ENCODE measurements at places on chromosomes 4 and X. TPM values are rescaled to one million over a fixed set of nuclear protein-coding genes. Genes with fewer than 3 reads are reported as not detected.

Gene XAGE2
- not detected for total RNA-seq

- DNase-seq, result no peak
- peaks cover 4% of the 10 kb centered on the region for H3K36me3 ChIP-seq
- no peak overlapping the region for H3K27ac ChIP-seq
- H3K4me1 ChIP-seq, result no peaks in the 10 kb centered on the region
- H3K4me3 ChIP-seq, result no peak overlapping the region
- no peaks in the 10 kb centered on the region for H3K27me3 ChIP-seq
Measured at GRCh38 chr4:743463-744211, 38.0 kb downstream of the PCGF3 start.

Gene GABRE
- total RNA-seq, result 0.16 TPM

Gene IGSF1
- total RNA-seq, result 0.19 TPM

DNA sequence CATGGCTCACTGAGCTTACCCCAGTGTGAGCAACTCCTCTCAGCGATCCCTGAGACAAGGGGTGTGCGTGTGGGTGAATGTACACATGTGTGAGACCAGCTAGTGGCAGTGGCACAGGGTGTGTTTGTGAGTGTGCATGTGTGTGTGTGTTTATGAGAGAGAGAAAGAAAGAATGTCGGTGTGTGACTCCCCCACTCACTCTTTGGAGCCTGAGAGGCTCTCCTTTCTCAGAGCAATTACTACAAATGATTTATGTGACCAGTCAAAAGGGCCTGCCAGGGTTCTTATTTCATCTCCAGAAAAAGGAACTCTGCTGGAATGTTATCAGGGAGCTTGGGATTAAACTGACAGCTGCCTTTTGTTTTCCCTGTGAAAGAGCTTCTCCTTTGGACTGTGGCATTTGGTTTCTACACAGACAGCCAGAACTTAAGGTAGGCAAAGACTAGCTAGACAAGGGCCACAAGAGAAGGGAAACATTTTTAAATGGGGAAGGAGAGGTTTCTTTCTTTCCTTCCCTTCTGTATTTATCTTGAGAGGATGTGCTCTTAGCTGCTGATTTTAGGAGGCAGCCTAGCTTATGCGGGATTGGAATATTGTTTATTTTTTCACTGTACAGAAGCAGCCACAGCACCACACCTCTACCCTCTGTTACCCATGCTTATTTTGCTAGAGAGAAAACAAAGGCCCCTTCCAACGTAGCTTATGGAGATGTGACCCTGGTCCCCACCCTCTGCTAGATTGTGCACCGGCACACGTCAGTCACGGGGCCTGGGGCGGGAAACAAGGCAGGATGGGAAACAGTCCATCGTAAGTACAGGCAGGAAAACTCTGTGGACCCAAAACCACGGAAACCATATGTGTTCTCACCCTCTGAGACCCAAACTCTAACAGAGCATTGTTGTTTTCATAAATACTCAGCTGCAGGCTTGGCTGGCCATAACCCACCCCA, 143.5 kb downstream of the MGST2 start:
- no peaks in the 10 kb centered on the region for H3K27me3 ChIP-seq
- no peak overlapping the region for H3K4me3 ChIP-seq
- DNase-seq, result no peak
- H3K4me1 ChIP-seq, result peaks cover 2% of the 10 kb centered on the region
- H3K36me3 ChIP-seq, result no peaks in the 10 kb centered on the region

- no peaks in the 10 kb centered on the region for H3K36me3 ChIP-seq
- no peaks in the 10 kb centered on the region for H3K4me1 ChIP-seq
- no peak for DNase-seq
- H3K4me3 ChIP-seq, result no peak overlapping the region
Measured at GRCh38 chr4:153198719-153199118, 5.5 kb upstream of the TRIM2 start.

GRCh38 chr4:5746250-5746649, 35.2 kb downstream of the EVC start:
- H3K4me3 ChIP-seq, result no peak overlapping the region
- H3K27me3 ChIP-seq, result peaks cover 3% of the 10 kb centered on the region
- no peak for DNase-seq
- no peak overlapping the region for H3K27ac ChIP-seq
- no peaks in the 10 kb centered on the region for H3K36me3 ChIP-seq
- H3K4me1 ChIP-seq, result no peaks in the 10 kb centered on the region

Gene EDA
- total RNA-seq, result 5.0 TPM

GRCh38 chr4:99468889-99469288, 33.7 kb upstream of the ADH7 start:
- H3K4me1 ChIP-seq, result no peaks in the 10 kb centered on the region
- peaks cover 3% of the 10 kb centered on the region for H3K27me3 ChIP-seq
- H3K36me3 ChIP-seq, result no peaks in the 10 kb centered on the region
- no peak for DNase-seq

Gene GYPA
- total RNA-seq, result not detected

Gene HAND2
- total RNA-seq, result not detected

All from T-cell (primary cell).